Smooth muscle cell of trachea (primary cell): ENCODE measurements at places on chromosomes 5 and 9. TPM values are rescaled to one million over a fixed set of nuclear protein-coding genes. Genes with fewer than 3 reads are reported as not detected.

Gene CYSRT1
- 0.44 and 1.7 TPM in 2 replicates for total RNA-seq

Gene PLPP7
- total RNA-seq, result 9.3 and 13.2 TPM in 2 replicates

Gene IPO11
- 26.6 and 38.0 TPM in 2 replicates for total RNA-seq

Gene SLC36A3
- not detected in 2 replicates for total RNA-seq

Gene PDLIM4
- total RNA-seq, result 43.3 and 96.6 TPM in 2 replicates

Gene PCDHGA4
- 8.9 and 11.1 TPM in 2 replicates for total RNA-seq

Gene SH2D3C
- 0.29 TPM in 1 of 2 replicates, not detected in the other for total RNA-seq

Gene TMEM252
- not detected in 2 replicates for total RNA-seq

Gene CDC20B
- total RNA-seq, result under 0.01 TPM in 1 of 2 replicates, not detected in the other

Gene SLC34A1
- total RNA-seq, result not detected in 2 replicates

Gene PCDHAC2
- total RNA-seq, result under 0.01 TPM in 1 of 2 replicates, not detected in the other

Gene CCL19
- not detected in 2 replicates for total RNA-seq

Gene ADAM19
- total RNA-seq, result 9.7 and 14.2 TPM in 2 replicates

Gene MOCS2
- total RNA-seq, result 42.2 and 54.1 TPM in 2 replicates

Gene PCDHGA10
- 13.8 and 14.7 TPM in 2 replicates for total RNA-seq

Gene DIPK1B
- 0.58 and 2.2 TPM in 2 replicates for total RNA-seq

Gene SH3GLB2
- total RNA-seq, result 63.9 and 83.7 TPM in 2 replicates

Gene POU5F2
- 0.99 and 1.9 TPM in 2 replicates for total RNA-seq

Gene CDH9
- total RNA-seq, result not detected in 2 replicates

Gene ANKRD18A
- total RNA-seq, result 7.0 TPM in 1 of 2 replicates, not detected in the other

Gene INIP
- total RNA-seq, result 16.4 and 31.6 TPM in 2 replicates

Gene LCP2
- not detected in 2 replicates for total RNA-seq

Gene TXNDC8
- 1.9 TPM in 1 of 2 replicates, not detected in the other for total RNA-seq

Gene TRIP13
- total RNA-seq, result 5.6 and 32.1 TPM in 2 replicates

Gene OR1Q1
- not detected in 2 replicates for total RNA-seq

Gene MYMK
- total RNA-seq, result not detected in 2 replicates

Gene FRRS1L
- total RNA-seq, result under 0.01 and 0.50 TPM in 2 replicates

Gene ISL1
- not detected in 2 replicates for total RNA-seq

Gene CDKN2B
- 15.0 and 42.2 TPM in 2 replicates for total RNA-seq

Gene ADGRD2
- not detected in 2 replicates for total RNA-seq

Gene SLC6A19
- not detected in 2 replicates for total RNA-seq

Gene SLC6A18
- total RNA-seq, result not detected in 2 replicates

Gene TAF1L
- under 0.01 TPM in 2 replicates for total RNA-seq

Gene HMMR
- 3.1 and 61.5 TPM in 2 replicates for total RNA-seq

Gene PPP3R2
- total RNA-seq, result not detected in 2 replicates

Gene ETF1
- 126 and 127 TPM in 2 replicates for total RNA-seq
